Lung microvascular endothelial cell (primary cell): ENCODE measurements at places on chromosomes 4 and X.

DNA sequence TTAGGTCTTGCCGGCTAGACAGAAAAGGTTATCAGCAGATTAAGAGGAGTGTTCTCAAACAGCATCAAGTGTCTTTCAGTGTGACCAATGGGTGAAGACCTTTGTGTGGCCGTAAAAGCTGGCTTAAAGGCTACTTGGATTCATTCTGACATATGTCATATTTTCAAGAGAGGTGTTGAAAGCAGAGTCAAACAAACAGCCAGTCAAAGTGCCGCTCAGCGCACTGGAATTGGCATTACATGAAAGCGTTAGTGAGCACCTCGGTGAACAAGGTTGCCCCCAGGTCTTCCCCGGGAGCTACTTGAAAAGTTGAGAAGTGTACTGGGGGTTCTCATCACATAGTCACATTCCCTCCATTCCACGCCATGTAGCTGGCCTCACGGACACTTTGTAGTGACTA lies 148.9 kb downstream of the SOX3 start:
- DNase-seq: no peak

DNA sequence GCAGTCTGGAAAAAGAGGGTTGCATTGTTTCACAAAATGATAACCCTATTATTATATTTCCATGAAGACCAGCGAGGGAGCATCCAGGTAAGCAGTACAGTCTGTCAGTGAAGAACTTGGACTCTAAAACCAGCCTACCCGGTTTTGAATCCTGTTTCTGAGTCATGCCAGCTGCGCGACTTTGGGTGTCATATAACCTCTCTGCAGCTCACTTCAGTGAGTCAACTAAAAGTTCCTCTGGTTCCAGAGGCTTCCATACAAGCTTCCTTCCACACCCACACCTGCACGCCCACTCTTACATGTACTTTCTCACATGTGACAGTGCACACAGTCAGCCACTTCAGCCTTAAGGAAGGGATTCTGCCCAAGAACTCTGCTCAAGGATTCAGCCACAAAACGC lies 49.8 kb upstream of the PRPS2 start:
- DNase-seq: no peak

DNA sequence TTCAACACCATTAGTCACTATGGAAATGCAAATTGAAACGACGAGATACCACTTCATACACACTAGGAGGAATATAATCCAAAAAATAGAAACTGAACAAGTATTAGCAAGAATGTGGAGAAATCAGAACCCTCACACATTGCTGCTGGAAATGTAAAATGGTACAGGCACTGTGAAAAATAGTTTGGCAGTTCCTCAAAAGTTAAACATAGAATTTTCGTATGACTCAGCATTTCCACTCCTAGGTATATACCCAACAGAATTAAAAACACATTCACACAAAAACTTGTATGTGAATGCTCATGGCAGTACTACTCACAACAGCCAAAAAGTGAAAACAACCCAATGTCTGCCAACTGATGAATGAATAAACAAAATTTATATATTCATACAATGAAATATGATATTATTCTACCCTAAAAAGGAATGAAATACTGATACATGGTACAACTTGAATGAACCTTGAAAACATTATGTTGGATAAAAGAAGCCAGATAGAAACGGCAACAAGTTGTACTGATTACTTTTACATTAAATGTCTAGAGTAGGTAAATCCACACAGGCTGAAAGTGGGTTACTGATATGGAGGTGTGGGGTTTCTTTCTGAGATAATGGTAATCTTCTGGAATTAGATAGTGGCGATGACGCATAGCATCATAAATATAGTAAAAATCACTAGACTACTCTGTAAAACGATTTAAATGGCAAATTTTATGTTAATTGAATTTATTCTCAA lies 22.3 kb downstream of the TEC start:
- peak; percentile 58 for DNase-seq

GRCh38 chr4:57462843-57463242 lies 352.7 kb upstream of the IGFBP7 start:
- DNase-seq: no peak

DNA sequence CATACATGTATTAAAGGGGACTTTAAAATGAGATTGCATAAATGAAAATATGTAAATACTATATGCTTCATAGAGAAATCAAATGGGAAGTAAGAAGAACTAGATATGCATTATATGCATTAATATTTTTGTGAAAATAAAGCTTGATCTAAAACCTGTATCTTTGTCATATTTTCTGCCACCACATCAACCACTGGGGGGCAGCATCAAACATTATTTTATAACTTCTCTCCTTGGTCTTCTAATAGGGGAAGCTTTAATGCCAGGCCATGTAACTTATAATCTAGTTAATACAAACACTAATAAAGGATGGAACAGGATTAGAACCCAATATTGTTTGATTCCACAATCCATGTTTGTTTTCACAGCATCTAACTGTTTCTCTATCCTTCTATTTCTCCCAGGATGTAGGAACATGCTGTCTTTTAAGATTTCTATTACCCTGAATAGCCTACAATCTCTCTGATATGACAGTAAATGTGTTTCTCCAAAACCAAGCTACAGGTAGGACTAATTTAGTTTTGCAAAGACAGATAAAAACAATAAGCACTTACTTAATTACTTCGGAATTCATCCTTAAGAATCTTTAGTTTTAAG lies 10.0 kb downstream of the QRFPR start:
- peak; percentile 48 for DNase-seq

GRCh38 chr4:121977251-121978171 lies 25.7 kb upstream of the TRPC3 start:
- DNase-seq: no peak

- DNase-seq: peak; percentile 61
These were observed 43.5 kb downstream of the CLOCK start for GRCh38 chr4:55503169-55503568.

- DNase-seq: peak; percentile 38
These were observed 55.6 kb downstream of the SRPX start for GRCh38 chrX:38165023-38165422.

DNA sequence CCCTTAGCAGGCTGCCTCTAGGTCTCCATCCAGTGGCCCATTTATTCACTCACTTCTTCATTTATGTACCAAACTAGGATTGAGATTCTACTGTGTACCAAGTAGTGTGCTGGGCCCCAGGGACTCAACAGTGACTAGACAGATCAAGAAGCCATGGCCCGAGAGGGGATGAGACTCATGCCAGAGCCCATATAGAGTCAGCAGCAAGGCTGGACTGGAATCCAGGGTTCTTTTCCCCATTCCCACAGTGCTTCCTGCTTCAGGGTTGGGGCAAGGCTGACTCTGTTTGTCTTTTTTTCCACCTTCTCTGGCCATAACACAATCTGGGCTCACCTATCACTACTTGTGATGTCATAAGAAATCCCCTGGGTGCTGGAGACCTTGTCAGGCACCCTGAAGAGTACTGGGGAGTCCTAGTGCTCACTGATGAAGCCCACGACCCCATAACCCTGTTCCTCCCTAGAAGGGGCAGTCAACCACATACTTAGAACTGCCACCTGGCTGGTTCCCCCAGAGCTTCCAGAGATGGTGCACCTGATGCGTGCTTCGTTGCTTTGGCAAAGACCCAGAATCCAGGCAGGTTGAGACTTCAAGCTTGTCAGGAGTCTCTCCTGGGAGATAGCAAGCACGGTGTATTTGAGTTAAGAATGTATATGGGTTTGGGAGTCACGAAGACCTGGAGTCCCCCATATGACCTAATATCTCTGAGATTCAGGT lies 6.2 kb downstream of the RTL5 start:
- DNase-seq: no peak

- no peak for DNase-seq
These were observed 14.7 kb upstream of the CLCN4 start for GRCh38 chrX:10142041-10142599.

GRCh38 chr4:2663275-2663674 lies 92.9 kb downstream of the TNIP2 start:
- DNase-seq: no peak

DNA sequence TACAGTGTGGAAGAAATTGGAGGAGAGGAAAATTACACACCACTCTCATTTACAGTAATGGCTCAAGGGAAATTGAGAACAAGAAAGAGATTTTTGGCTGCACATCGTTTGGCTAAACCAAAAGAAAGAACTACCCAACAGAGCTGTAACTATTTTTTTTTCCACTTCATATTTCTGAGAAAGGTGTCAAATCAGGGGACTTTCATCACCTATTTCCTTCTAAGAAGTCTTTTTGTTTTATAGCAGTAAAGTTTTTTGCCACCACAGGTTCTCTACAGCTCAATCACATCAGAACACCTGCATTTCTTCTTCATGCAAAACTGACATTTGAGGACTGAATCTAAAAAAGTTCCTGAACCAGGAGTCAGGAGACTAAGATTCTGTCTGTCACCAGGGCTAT lies 57.5 kb upstream of the TNIP3 start:
- no peak for DNase-seq

DNA sequence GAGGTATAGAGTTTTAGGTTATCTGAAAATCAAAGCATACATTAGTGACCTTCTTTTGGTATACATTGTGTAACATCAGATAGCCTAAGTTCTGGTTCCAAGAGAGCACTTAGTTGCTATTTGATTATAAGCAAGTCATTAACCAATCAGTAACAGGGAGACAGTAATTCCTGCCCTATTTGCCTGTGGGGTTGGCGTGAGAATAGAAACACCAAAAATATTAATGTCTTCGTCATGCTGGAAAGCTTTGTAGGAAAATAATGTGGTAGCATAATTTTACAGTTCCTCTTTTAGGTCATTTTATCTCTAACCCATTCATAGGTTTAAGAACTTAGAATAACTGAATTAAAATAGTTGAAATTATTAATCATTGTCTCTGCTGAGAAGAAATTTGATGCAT lies 37.8 kb downstream of the NPNT start:
- no peak for DNase-seq

- no peak for DNase-seq
These were observed 3.0 kb upstream of the ARMCX4 start for GRCh38 chrX:101482296-101482695.

DNA sequence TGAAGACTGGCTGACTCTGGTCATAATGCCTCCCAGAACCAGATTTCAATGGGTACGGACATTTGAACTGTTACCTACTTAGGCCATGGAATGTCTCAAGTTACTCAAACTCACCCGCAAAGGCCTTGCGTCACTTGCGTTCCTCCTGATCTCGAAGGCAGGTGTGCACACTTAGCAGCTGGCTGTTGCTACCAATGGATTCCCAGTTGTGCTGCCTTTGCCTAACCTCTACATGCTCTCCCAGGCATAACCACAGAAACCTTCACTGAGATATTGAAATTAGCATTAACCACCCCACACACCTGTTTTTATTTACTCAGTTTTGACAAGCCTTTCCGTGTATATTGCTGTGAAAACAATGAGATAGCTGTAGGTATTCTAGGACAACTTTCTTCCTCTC lies 2.8 kb downstream of the ERVMER34-1 start:
- no peak for DNase-seq

DNA sequence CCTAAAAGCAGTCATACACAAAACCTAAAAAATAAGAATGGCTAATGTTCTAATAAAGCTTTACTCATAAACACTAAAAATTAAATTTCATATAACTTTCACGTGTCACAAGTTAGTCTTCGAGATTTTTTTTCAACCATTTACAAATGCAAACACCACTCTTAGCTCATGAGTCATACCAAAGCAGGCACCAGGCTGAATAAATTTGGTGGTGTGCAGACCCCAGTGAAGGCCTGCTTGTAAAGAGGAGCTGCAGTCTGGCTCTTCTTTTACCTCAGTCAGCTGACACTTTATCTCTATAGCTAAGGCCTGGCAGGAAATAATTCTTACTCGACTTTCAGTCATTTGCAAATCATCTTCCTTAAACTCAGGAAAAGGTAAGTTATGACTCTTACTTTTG lies 37.4 kb downstream of the CLOCK start:
- no peak for DNase-seq

DNA sequence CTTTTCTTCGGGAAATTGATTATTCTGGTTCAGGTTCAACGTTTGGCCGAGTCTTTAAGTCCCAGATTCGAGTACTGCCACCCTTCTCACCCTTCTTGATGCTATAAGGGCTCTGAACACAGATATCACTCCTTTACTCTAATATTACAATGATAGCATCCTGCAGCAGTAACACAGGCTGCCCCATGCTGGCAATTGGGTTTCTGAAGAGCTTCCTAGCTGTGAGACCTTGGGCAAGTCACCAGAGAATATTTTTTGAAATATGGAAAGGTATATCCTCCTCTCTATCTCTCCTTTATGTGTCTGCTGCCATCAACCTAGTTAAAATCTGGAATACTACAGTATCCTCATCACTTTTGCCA lies 297 bp upstream of the MTMR8 start:
- DNase-seq: no peak

DNA sequence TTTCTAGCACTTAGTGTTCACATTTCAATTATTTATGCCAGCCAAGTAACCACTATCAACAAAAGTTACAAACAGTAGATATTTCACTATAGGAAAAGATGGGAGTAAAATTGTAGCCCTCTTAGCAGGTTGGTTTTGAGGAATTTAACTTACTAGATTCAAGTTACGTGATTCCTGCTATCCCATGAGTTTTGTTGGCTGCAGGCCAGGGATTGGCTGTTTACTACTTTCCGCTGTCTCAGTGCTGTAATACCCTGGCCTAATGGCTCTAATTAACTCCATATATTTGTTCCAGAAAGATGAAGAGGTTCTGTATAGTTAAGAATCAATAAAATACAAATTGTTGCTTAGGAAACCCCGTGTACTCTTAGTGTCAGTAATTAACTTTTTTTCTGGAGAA lies 55.5 kb upstream of the MAGED1 start:
- DNase-seq: peak; percentile 14

- DNase-seq: peak; percentile 49
These were observed 374.9 kb upstream of the TECRL start for GRCh38 chr4:64784125-64784524.

DNA sequence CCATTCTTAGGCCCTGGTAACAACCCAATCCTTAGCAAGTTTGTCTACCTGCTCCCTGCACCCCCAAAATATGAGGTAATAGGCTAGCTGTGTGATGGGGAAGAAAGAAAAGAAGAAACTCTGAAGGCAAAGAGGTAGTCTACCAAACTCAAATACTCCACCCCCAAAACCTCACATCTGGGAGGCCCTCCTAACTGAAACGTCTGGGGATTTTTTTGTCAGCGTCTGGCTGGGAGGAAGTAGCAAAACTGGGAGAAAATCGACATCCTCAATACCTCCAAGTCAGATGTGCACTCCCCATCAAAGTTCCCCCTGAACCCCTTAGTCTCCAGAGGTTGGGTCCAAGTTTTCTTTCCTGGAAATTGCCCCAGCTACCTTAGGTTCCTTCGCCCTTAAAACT lies 1.0 kb downstream of the LAMP2 start:
- no peak for DNase-seq
